ENCODE measurements at places on chromosomes 4 and X.

- no peak for DNase-seq
Measured at GRCh38 chr4:152528060-152528459, 7.8 kb downstream of the FBXW7 start.

DNA sequence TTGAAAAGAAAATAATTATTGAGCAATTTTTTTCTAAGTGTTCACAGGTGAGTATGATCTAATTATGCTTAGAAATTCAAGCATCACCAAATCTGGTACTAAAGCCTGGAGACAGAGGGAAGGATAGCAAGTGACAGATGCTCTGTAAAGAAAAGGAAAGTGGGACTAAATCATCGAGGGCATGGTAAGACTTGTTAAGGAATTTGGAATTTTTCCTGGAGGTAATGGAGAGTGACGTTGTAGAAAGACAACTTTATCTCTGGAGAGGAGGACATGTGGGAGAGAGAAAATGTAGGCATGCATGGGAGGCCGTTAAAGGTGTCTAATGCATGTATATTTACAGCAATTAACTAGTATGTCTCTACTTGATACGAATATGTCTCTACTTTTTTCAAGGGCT is 333.2 kb upstream of the ATOH1 start:
- no peak for DNase-seq

- DNase-seq, result no peak
Measured at GRCh38 chr4:144862210-144862609, 216.3 kb downstream of the HHIP start.

- no peak for DNase-seq
Measured at GRCh38 chr4:10983268-10983667, 298.7 kb upstream of the CLNK start.

DNA sequence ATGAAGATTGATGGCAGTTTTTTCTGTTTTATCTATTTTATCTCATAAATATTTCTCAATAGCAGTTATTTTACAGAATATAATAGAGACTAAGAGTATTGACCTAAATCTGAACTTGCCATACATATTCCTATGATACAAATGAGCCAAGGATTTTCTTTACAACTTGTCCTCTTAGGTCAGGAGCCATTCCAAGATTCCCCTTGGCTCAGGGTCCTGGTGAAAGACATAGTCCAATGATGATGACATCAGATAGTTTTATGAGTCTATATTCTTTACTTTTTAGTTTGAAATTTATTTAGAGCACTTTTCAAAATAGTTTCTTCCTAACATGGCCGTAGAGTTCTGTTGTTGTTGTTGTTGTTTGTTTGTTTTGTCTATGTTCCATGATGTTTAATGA is 869.1 kb upstream of the GRID2 start:
- no peak for DNase-seq

DNA sequence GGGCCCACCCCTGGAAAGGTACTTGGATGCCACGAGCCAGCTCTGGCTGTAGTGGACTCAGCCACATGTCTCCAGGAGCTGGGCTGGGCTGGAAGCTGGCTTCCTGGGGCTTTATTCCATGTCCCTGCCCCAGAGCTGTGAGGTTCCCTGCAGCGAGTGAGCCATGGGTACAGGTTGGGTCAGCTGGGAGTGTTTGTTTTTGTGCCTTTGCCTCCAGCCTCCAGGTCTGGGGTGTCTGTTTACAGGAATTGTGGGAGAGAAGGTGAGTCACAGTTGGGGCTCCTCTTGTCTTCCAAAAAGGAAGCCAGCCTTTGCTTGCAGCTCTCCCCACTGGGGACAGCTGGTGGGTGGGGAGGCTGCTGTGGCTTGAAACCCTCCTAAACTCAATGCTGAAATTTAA is 21.5 kb downstream of the SORCS2 start:
- no peak for DNase-seq

GRCh38 chr4:163087805-163088204 is 78.9 kb downstream of the NAF1 start:
- no peak for DNase-seq

GRCh38 chr4:143407474-143407873 is 70.8 kb downstream of the GAB1 start:
- no peak for DNase-seq

DNA sequence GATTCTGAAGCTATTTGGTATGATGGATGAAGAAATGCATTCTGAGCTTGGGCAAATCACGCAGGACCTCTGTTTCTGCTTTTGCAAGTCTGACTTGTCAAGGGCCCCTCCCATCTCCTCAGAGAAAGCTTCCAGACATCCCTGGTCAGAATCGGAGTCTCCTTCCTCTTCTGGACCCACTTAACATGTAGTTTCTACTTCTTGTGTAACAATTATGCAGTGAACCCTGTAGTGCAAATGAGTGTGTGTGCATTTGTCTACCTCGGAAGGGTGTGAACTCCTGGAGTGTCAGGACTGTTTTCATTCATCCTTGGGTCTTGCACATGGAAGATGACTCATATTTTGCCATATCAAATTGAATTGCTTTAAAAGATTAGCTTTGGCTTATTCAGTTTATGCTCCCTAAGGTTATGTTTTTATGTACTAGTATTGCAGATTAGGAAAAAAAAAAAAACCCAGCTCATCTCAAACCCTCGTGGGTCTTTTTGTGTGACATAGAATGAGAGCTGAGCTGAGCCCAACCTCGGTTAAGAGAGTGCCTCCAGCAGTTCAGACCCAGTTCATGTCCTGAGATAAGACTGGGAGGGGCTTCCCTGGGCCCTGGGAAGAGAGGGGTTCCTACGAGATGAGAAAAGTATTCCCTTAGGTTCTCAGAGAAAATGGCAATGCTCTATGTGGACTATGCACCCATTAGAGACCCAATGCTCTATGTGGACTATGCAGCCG is 61.1 kb upstream of the RPL34 start:
- no peak for DNase-seq

GRCh38 chr4:189293459-189293858 is 647.2 kb upstream of the FRG1 start:
- DNase-seq, result no peak

- DNase-seq, result no peak
Measured at GRCh38 chrX:6558979-6559378, 24.1 kb upstream of the VCX3A start.

GRCh38 chr4:125317525-125317877 is 2.7 kb downstream of the FAT4 start:
- no peak for DNase-seq

DNA sequence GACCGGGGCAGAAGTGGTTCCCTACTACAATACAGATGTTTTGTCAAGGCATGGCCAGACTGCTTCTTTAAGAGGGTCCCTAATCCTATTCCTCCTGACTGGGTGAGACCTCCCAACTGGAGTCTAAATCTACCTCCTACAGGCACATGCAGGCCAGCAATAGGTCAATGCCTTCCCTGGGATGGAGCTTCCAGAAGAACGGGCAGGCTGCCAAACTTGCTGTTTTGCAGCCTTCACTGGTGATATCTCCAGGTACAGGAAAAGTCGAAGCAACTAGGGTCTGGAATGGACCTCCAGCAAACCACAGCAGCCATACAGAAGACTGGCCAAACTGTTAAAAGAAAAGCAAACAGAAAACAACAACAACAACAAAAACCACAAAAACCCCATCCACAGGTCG is 678.4 kb upstream of the DIAPH2 start:
- DNase-seq, result no peak

GRCh38 chrX:11528623-11529022 is 137.1 kb downstream of the ARHGAP6 start:
- DNase-seq, result no peak

- peak; percentile 3 for DNase-seq
Measured at GRCh38 chrX:72572248-72573157, at the start of gene HDAC8. TSS of gene HDAC8 (minus strand) at chrX:72572843. CDS start at chrX:72572761, 82 bp downstream.

DNA sequence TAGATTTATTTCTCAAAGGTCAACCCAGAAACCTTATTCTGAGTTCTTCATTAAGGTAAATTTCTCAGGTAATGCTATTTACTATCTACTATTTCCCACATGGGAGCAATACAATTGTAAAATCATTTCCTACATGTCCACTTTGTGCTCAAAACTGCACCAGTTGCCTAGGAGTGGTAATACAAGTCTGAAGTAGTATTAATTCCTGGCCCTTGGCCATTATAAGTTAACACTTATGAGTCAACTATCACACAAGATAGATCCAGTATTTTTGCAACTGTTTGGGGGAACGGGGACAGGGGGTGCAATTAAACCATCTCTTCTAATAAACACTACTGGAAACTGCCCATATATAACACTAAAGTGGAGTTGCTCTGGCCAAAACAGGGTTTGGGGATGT is 48.9 kb downstream of the ACSL4 start:
- no peak for DNase-seq

DNA sequence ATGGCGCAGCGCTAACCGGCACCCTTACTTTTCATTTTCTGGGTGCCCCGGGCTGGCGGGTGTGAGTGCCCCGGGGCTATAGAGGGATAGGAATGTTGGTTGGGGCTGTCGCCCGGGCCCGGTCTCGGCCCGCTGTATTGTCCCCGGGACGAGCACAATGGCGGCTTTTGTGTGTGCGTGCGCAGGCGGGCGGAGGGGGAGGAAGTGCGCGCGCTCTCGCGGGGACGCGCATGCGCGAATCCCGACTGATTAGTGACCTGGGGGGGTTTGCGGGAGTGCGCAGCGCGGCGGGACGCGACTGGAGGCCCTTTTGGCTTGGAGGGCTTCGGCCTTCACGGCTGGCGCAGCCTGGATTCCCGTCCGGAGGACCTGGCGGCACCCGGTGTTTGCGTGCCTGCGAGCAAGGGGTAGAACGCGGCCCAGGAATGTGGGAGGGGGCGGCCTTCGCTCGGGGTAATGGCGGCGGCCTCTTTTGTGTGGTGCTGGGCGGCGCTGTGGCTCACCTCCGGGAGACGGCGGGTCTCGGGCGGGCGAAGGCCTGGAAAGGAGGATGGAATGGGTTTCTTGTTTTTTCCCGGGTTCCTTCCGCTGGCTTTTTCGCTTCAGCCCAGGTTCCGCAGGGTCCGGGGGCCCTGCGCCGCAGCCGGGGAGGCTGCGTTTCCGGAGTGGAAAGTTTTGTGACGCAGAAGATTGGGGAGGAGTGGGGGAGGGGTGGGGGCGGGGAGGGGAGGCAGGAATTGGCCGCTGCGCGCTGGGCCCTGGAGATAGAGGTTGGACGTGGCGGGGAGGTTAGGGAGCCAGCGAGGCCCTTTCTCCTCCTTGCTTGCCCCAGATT is 618 bp downstream of the DDX3X start:
- DNase-seq, result peak; percentile 57

DNA sequence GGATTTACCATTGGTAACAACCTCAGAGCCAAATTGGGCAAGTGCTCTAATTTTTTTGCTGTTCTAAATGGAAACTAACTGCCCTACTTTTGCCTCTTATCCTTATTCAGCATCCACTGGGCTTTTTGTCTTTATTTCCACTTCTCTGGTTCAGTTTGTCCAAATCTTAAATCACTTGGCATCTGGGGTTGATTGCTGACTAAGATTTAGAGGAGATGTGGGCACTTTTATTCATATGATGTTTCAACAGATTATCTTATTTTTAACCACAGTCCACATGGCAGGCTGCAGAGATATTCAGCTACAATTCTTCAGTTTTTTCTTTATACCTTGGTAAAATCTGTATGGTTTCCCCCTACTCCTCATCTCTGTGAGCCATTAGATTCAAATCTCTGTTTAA is 1161.4 kb upstream of the PCDH7 start:
- DNase-seq, result no peak

DNA sequence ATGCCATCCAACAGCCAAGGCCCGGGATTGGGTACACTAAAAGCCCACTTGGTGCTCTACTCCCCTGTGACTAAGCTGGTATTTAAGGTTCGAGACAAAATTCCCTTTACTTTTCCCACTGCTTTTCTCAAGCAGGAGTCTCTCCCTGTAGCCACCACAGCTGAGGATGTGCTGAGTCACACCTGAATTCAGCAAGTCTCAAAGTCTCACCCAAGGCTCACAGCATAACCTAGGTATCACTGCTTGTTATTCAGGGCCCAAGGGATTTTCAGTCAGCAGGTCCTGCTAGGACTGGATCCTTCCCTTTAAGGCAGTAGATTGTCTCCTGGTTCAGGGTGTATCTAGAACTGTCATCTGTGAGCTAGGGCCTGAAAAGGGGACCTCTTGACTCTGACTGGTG is 39.2 kb downstream of the FMR1NB start:
- no peak for DNase-seq

DNA sequence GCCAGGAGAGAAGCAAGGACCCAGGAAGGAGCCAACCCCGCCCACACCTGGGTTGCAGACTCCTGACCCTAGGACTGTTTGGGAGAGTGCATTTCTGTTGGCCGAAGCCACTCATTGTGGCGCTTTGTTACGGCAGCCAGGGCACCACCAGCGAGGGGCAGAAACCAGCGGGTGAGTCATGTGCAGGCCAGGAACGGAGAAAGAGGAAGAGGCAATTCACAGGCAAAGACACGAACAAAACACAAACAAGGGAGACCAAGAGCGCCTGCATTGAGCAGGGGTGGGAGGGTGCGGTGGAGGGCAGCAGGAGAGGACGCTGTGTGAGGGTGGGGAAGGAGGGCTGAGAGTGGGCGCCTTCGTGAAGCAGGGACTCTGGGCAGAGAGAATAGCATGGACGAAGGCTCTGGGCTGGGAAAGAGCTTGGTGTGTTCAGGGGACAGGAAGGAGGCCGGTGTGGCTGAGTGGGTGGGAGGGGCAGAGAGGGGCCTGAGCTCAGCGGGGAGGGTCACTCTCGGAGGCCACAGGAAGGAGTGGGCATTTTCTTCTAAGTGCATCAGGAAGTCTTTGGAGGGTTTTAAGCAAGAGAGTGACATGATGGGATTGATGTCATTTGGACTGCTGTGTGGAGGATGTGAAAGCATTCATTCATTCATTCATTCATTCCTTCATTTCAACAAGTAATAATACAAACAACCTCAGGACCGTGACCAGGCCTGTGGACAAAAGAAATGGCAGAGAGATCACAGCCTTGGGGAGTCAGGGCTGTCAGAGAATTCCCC is 12.2 kb upstream of the WFS1 start:
- no peak for DNase-seq

GRCh38 chr4:173909294-173909693 is 374.2 kb downstream of the FBXO8 start:
- no peak for DNase-seq

DNA sequence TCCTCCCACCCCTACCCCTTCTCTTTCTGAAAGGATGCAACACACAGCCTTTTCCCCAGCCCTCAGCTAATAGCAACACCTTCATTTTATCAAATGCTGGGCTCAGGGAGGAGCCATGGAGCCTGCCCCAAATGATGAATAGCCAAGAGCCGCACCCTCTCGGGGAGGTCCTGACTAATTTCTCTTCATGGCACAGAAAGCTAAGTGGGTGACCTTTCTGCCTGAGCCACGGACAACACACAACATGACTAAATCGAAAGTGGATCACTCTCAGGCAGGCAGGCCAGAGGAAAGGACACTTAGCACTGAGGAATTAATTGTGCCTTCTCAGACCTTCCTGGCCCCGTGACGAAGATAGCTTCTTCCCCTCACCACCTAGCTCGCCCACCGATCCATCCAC is 165.1 kb upstream of the RAI2 start:
- no peak for DNase-seq

- no peak for DNase-seq
Measured at GRCh38 chrX:98795636-98796035, 1614.4 kb downstream of the PCDH19 start.

GRCh38 chrX:133412246-133412645 is 3.0 kb downstream of the GPC4 start:
- DNase-seq, result no peak

GRCh38 chrX:42530027-42530426 is 247.9 kb downstream of the PPP1R2C start:
- DNase-seq, result no peak

GRCh38 chrX:129125122-129125914 is 398.0 kb downstream of the SMARCA1 start:
- DNase-seq, result no peak
